ENCODE measurements at places on chromosomes 5 and 9.

GRCh38 chr9:127106466-127106855 lies 16.0 kb downstream of the ANGPTL2 start:
- DNase-seq = no peak

DNA sequence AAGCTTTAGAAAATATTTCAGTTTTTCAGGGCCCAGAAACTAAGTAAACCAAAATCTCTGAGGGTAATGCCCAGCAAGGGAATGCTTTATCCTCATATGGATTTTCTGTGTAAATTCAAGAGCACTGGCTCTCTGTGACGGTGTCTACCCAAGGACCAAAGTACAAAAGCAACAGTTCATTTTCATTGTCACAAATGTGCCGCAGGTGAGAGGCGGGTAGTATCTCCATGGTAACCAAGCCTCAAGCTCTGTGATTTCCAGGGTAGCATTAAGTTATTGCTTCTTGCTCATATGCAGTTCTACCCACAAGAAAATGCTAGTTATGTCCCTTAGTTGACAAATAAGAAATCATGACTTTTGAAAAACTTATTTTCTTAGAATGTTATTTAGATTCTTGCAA lies 164.3 kb downstream of the MTRR start:
- no peak for DNase-seq

- no peak for DNase-seq
Measured at GRCh38 chr5:172870715-172871461, 36.8 kb downstream of the ERGIC1 start.

DNA sequence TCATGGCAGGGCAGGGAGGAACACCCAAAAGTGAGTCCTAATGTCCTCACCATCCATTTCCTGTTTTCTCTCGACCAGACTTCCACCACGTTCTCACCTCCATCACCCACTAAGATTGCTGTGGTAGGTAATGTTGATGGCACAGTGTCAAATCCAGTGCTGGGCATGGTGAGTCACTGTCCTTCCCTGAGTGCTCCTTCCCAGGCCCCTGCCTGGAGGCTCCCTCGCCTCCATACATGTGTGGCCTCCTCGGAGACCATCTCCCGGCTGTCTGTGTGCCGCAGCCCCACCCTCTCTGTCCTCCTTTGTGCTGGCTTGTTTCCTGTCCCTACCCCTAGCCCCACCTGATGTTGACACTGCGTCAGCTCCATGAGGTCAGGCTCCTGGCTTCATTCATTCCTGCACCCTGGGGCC lies 177.5 kb downstream of the SYK start:
- DNase-seq = no peak

DNA sequence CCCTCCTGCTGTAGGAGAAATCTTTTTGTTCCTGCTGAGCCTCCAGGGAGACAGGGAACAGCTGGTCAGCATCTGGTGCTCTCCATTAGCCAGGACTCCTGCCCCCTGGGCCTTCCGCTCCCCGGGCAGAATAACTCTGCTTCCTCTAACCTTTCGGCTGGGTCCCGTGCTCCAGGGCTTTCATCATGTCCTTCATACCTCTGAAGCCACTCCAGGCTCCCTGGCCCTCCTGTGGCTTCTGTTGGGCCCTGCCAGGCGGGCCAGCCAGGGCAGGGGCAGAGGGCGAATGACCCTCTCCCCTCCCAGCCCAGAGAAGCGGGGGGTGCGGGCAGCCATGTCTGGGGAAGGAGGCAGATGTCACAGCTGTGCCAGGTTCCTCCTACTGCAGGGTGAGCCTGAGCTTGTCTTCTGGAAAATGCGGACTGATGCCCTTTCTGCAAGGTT lies 81.7 kb upstream of the LMX1B start:
- DNase-seq = no peak

GRCh38 chr5:36685631-36686288 lies 79.4 kb downstream of the SLC1A3 start:
- no peak for DNase-seq

DNA sequence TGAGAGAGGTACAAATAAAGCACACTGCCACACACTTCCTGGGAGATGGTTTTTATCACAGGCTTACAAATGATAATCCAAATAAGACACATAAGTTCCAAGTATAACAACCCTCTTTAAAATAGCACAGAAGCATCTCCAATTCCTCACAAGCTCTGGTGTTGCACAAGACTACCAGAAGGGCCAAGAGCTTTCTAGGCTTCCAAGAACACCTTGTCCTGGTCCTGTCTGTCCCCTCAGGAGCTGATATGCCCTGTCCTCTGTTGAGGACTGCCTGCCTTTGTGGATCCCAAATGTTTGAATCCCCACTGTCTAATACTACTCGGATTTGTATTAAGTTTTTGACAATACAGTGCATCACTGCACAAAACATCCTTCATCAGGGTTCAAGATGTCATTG lies 110.1 kb downstream of the SPOCK1 start:
- DNase-seq = no peak

DNA sequence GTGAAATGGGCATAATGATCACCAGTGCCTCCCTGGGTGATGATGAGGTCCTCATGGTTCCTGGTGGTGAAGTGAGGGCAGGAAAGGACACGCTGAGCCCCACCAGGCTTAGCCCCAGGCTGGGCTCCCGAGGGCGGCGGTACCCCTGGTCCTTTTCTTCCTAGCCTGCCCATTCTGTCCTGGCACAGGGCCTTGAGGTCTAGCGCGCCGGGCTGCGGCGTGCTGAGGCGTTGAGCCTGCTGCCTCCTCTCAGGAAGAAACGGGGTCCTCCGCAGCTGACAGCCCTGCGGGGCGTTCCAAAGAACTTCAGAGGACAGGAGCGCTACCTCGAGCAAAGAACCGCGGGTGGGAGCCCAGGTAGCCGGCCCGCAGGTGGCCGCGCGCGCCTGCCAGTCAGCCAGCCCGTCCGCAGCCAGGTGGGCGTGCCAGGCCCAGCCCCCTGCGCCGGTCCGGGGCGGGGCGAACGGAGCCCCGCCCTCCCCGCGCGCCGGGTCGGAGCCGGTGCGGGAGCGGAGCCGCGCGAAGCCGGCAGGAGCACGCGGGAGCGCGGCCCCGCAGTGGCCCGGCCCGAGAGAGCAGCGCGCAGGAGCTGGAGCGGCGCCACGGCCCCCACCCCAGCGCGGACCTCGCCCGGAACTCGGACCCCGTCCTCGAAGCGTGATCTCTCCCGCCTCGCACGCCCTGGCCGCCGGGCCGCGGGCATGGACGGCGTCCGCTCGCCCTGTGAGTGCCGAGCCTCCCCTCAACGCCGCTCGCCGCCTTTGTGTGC lies at the start of gene WNK2:
Gene WNK2, plus strand, starts transcription at position 477 of the 769 bp plus-strand sequence. CDS start 791 bp downstream, outside the sequence.
- peak; percentile 8 for DNase-seq

DNA sequence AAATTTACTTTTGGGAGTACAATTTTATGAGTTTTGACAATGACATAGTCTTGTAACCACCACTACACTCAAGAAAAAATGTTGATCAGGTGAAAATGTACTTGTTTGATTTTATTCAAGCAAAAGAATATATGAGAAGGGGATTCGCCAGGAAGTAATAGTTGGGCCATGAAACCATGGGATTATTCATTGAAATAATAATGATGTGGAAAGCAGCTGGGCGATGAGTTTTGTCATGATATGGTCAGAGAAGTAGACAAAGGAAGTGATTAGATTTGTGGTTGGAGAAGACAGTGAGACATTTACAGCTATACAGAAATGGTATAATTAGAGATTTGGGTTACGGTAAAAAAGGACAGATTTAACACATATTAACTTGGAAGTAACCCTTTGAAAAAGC lies 11.2 kb downstream of the HMGCR start:
- DNase-seq = no peak

GRCh38 chr5:86880785-86881492 lies 263.2 kb downstream of the COX7C start:
- peak; percentile 65 for DNase-seq
